ENCODE measurements at places on chromosomes 16 and 17. TPM values are rescaled to one million over a fixed set of nuclear protein-coding genes. Genes with fewer than 3 reads are reported as not detected.
A peak's percentile ranks its signal among the peaks of the same experiment; 100 is the strongest.

SULT1A1 gene
- 29.8 TPM for total RNA-seq

CD300LG gene
- 9.4 TPM for total RNA-seq

MED1 gene
- 35.0 TPM for total RNA-seq

KRTAP17-1 gene
- not detected for total RNA-seq

CCDC78 gene
- 0.39 TPM for total RNA-seq

ST6GALNAC2 gene
- total RNA-seq, result 2.5 TPM

DNA sequence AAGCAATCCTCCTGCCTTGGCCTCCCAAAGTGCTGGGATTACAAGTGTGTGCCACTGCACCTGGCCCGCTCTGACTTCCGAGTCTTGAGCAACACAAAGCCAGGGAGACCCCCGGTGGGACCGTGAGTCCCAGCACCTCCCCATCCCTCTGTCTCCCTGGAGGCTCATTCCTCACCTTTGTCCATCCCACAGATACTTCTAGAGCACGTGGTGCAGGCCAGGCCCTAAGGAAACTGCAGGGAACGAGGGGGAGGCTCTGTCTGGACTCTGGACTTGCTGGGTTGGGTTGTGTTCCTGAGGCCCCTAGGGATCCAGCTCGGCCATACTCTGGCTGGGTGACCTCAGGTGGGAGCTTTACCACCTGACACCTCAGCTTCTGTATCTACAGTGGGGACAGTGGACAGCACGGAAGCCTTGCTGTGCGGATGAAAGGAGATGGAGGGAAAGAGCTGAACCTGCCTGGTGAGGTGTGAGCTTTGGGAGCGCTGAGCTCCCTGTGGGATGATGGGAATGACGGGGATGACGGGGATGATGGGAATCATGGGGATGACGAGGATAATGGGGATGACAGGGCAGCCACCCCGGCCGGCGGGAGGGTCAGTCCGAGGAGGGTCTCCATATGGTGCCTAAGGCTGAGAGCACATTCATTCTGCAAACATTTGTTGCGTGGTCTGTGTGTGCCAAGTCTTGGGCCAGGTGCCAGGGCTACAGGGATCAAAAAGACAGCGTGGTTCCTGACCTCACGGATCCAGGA lies 26.6 kb downstream of the C16orf74 start:
- no peak for DNase-seq

DNA sequence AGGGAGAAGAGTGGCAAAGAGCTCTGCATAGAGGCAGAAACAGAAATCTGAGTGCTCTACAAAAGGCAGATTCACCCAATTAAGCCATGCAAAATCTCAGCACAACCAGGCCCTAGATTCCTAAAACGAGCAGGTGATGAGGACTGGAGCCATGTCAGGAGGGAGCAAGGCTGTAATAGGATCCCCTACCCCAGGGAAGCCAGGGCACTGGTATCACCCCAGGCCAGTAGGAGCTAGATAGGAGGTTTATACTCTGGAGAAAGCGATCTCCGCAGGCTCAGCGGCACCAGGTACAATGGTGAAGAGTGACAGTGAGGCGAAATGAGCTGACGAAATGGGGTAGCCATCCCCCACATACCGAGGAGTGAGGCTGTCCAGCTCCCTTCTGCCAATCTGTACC lies 171.5 kb downstream of the PARN start:
- no peak for DNase-seq

- DNase-seq, result no peak
Measured at GRCh38 chr16:17134586-17134985, 336.2 kb downstream of the XYLT1 start.

- no peak for DNase-seq
Measured at GRCh38 chr17:69066482-69066881, 5.8 kb upstream of the ABCA9 start.

- peak; percentile 86 for DNase-seq
Measured at GRCh38 chr17:75289832-75290337, 652 bp upstream of the SLC25A19 start.

DNA sequence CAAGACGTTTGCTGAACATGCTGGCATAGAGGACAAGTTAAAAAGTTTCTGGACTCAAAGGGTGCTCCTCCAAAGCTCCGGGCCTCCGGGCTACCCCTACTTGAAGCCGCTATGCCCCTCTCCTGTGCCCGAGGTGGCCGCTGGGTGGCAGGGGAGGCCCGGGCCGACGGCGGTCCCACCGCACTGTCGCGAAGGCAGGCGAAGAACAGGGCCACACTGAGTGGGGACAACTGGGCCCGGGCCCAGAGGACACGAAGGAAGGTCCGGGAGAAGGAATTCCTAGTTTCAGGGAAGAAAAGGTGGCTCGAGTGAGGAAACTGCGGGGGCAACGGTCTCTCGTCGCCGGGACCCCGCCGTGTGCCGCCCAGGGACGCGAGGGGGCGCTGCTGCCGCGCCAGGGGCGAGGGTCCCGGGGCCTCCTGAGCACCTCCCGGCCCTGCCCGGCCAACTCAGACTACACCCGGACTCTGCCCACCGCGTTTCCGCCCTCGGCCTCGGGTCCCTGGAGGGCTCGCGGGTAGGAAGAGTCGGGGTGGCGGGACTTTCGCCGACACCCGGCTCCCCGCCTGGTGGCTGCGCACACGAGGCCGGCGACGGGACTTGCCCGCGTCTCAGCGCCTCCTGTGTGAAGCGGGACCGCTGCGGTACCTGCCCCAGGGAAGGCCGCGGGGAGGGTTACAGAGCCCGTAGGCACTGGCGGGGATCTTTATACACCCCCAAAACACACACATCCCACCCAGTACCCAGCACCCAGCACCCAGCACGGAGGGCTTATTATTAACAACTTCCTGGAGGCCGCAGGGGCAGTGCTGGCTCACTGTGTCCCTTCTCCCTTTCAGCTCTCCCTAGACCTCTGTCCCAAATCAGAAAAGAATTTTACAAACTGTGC lies 772 bp upstream of the CHCT1 start:
- peak; percentile 91 for DNase-seq

GRCh38 chr17:4999430-5000093 lies 1.8 kb downstream of the KIF1C start:
- DNase-seq, result no peak

GRCh38 chr17:40524243-40524965 lies 23.0 kb upstream of the TNS4 start:
- DNase-seq, result no peak

GRCh38 chr16:84367297-84367680 lies 1.0 kb upstream of the ATP2C2 start:
- no peak for DNase-seq

DNA sequence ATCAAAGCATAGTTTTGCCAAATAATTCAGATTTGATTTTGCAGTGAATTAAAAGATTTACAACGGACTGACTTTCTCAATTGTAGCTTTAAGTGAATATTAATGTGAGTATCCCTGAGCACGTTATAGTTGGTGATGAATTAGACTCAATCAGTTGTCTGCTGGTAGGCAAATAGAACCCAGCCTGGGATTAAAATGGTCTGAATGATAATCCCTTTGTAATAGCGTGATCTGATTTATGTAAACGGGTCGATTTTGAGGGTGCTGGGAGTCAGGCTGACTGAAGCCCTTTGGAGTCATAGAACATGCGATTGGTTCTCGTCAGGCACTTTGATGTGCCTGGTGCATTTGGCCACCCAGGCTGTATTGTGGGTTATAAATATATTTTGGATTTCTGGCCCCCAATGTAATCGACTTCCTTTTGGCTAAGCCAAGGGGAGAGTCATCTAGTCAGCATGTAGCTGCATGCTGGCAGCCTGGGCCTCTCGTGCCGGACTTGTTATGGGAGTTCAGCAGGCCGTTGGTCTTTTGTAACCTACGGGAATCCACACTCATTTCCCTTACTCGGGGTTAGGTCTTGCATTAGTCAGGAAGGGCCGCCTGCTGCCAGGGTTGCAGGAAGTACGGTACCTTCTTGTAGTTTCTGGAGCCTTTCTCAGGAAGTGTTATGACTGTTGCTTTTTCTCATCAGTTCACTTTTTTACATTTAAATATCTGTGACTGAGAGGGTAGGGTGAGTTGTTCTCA lies 5.4 kb downstream of the PGS1 start:
- DNase-seq, result peak; percentile 96

- DNase-seq, result no peak
Measured at GRCh38 chr17:78899361-78900260, 3.4 kb downstream of the CEP295NL start.

DNA sequence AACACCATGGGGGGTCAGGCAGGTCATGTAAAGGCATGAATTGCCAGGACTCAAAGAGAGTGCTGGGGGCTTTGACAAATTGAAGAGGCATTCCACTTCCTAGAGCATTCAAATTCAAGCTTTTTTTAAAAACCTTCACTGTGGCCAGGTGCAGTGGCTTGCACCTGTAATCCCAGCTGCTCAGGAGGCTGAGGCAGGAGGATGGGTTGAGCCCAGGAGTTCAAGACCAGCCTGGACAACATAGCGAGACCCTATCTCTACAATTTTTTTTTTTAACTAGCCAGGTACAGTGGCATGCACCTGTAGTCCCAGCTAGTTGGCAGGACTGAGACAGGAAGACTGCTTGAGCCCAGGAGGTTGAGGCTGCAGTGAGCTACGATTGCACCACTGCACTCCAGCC lies 17.2 kb downstream of the ABCC12 start:
- DNase-seq, result no peak

- peak; percentile 38 for DNase-seq
Measured at GRCh38 chr16:85418978-85419491, 194.1 kb upstream of the GSE1 start.

DNA sequence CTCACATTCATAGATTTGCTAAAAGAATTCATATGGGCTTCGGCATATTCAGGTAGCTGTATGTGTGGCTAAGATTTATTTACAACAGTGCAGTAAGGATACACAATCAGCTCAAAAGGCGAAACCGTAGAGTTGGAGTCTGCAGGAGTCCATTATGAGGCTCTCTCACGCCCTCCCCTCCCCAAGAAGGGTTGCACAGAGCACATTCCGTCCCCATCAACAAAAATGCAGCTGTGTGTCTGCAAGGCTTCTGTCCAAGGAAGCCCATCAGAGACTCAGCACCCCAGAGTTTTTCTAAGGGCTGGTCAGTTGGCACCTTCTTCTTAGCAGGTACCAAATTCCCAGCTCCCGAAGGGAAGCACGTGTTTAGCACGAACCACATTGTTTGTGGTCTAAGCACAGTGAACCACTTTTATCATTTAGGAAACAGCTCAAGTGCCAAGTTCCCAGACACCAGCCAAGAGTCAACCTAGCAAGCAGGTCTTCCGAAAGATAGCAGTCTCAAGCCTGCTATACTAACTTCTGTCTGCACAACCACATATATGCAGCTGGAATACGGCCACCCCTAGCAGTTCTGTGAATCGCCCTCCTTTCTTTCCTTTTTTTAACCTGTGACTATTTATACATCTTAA lies 28.5 kb upstream of the MEAK7 start:
- DNase-seq, result no peak

DNA sequence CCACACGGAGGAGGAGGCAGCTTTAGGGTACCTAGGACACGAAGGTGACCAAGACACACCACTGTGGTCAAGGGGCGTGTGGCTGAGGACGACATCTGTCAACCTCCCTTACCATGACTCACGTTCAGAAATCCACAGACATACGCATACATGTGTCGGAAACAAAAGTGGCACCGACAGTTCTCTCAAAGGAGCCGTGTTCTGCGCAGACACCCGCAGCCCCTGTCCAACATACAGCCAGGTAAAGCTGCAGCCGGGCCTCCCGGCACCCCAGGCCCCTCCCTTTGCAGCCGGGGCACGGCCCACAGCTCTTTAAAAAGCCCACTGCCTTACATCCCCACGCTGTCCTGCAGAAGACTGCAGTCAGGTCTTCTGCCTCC lies 40.5 kb upstream of the KLHDC4 start:
- no peak for DNase-seq

- DNase-seq, result no peak
Measured at GRCh38 chr17:44416558-44417289, 27.3 kb upstream of the ITGA2B start.

GRCh38 chr17:2883544-2884213 lies 87.4 kb downstream of the RAP1GAP2 start:
- no peak for DNase-seq

GRCh38 chr16:83648347-83648746 lies 159.4 kb upstream of the HSBP1 start:
- no peak for DNase-seq

DNA sequence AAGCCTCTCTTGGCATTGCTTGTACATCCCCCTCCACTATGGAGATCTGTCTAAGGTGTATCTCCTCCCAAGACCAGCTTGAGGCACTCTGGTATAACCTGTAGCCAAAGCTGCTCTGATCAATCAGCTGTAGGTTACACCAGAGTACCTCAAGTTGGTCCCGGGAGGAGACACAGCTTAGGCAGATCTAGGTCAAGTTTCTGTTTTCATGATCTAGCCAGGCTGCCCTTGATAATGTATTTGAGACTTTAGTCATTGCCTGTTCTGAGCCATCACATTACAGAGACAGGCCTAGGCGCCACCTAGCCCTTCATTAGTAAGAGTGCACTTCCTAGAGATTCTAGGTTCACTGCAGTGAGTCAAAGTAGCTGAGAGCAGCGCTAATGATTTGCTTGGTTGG lies 31.4 kb downstream of the ASGR1 start:
- DNase-seq, result no peak

GRCh38 chr16:79288066-79288465 lies 312.5 kb downstream of the MAF start:
- no peak for DNase-seq

DNA sequence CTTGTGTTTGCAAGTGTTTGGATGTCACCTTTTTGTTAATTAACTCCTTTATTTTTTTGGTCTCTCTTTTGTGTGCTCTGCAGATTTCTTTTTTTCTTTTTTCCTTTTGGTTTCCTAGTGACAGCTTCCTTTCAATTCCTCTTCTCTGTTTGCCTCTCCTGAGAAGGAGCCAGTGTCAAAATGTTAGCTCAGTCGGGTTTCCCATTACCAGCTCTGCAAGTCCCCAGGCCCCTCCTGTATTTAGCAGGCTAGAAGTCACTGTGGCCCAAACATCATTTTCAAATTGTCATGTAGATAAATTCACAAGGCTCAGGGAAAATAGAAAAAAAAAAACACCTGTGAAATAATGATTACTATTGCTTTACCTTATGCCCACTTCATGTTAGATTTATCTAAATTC lies 1621.6 kb downstream of the CDH8 start:
- no peak for DNase-seq

- DNase-seq, result no peak
Measured at GRCh38 chr17:68184816-68185436, 62.9 kb upstream of the AMZ2 start.

- no peak for DNase-seq
Measured at GRCh38 chr16:69306031-69306430, 5.1 kb upstream of the VPS4A start.

Data from aorta (tissue), 5 donors.